NCI-H1436 treated with DMSO at 0.1 percent for 48 hours (cell line): ENCODE measurements at places on chromosomes 4 and X.

DNA sequence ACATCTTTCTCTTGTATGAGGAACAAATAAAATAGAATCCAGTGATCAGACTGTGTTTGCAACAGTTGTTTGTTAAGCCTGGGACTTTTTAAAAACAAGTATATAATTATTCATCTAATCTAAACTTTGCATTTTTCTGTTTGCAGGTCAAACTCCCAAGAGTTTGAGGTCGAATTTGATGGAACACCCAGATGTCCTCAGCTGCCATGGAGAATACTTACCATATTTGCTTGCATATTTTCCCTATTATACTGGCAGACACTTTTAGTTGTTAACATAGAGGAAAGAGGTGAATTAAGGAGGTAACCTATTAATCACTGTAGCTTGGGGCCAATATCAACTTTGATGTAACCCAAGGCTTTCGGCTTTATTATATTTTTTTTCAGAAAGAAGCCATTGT, 401.5 kb upstream of the DIPK2B start:
- DNase-seq, result no peak

DNA sequence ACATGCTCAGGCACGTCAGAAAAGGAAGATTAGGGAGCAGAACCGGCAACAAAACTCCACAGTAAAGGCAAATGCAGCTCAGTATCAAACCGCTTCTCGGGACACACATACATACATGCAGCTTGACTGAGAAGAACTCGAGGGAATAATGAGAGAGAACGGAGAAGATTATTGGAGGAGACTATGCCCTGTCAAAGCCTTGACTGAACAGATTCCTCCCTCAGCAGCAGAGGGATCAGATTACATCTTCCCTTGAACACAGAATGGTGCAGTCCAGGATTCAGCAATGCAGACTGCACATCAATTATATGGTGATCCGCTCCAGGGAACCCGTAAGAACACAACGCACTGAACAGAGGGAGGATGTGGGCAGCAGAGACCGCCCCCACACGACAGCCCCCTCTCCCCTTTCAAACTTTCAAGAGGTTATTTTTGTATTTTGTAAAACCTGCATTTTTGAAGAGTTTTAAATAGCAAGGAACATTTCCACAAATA, 183.2 kb downstream of the FBXW7 start:
- DNase-seq, result peak; percentile 95

DNA sequence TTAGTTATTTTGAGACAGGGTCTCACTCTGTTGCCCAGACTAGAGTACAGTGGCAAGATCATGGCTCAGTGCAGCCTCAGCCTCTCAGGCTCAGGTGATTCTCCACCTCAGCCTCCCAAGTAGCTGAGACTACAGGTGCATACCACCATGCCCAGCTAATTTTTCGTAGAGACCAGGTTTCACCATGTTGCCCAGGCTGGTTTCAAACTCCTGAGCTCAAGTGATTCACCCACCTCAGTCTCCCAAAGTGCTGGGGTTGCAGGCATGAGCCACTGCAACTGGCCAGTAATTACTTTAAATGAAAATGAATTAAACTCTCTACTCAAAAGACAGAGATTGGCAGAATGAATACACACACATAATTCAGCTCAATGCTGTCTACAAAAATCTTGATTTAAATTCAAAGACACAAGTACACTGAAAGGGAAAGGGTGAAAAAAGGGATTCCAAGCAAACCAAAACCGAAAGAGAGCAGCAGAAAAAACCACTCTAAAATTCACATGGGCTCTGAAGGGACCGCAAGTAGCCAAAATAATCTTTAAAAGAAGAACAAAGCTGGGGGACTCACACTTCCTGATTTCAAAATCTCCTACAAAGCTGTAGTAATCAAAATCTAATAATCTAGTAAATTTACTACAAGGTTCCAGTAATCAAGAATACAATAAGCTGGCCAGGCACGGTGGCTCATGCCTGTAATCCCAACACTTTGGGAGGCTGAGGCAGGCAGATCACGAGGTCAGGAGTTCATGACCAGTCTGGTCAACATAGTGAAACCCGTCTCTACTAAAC, 11.8 kb upstream of the SPON2 start:
- no peak for DNase-seq

- DNase-seq, result no peak
Measured at GRCh38 chr4:20297783-20298182, 46.1 kb downstream of the SLIT2 start.

DNA sequence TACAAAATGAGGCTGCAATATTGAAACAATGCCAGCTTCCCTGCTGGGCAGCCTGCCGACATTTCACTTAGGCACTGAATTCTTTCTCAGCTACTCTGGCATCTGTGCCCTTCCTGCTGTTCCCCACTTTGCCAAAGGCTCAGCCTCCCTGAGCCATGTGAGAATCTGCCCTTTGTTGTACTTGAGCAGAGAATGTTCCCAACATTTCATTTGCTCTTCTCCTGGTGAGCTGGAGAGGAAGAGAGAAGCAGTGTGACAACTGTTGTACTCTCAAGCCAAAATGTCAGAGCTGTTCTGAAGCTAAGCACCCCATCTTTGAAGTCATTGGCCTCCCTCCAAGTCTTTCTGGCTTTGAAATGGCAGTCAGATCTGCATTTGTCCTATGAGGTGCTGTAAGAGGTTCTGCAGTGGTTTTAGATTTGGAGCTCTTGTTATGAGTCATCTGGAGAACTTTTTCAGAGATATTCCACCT, 32.5 kb downstream of the LANCL3 start:
- no peak for DNase-seq

DNA sequence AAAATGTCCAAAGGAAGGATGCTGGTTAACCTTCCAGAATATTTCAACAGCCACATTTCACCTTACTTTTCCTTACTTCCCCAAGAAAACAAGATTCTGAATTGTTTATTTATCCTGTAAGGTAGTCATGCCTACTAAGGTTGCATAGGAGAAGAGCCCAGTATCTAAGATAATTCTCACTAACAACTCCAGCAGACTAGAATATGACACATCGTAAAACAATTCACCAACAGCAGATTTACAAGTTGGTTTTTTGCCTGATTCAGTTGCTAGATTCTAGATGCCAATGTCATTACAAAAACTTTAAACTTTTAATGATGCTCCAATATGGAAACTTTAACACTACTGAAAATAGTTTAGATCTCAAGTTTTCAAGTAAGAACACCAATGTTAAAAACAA, 176.4 kb downstream of the IL13RA2 start:
- DNase-seq, result no peak

GRCh38 chrX:43643201-43643600, 12.9 kb upstream of the MAOA start:
- no peak for DNase-seq

- DNase-seq, result peak; percentile 5
Measured at GRCh38 chr4:187179086-187180058, 455.7 kb upstream of the FAT1 start.

DNA sequence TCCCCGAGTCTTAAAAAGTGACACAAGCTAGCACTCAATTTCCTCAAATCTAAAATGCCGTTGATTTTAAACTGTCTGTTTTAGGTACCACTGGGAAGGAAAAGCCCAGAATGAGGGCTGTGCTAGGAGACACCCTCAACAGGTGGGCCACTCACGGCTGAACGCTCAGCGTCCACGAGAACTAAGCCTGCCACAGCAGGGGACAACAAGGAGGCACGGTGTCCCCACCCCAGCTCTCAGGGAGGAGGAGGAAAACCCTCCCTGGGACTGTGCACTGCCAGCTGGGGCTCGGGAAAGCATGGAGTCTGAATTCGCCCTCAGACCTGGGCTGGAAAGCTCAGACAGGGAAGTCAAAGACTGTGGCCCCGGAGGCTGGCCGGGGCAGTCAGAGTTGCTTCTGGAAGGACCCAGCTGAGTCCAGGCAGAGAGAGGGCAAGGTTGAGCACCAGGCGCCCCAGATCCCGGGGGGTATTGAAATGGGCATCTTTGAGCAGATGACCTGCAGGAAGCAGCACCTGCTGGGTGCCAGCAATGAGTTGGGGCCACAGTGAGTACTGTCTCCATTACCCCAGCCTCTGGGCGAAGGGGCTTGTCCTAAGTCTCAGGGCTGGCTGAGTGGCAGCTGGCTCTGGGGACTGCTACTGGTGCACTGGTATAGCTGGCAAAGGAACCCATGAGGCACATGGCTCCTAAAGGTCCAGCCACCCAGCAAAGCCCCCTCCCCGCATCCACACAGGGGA, 769 bp upstream of the CPZ start:
- no peak for DNase-seq

GRCh38 chr4:25834411-25835107, 28.2 kb downstream of the SEL1L3 start:
- no peak for DNase-seq

DNA sequence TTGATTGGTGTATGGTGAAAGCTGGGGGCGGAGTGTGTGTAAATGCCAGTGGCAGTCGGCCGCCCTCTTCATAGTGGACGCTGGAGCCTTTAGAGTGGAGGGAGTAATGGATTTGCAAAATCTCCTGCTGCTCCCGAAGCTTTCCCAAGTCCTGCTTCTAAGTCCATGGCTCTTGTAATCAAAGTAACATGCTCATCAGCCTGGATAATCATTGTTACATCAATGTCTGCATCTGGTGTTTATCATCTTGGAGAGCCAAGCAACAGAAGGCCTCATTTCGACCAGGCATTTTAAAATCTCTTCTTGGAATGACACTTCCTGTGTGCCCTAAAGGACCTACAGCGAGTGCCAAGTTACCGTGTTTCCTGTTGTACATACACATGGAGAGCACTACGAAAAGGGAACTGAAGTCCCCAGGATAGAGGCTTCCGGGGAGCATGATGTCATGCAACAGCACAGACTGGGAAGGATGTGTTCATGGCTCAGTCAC, 32.2 kb downstream of the UNC5C start:
- DNase-seq, result no peak

- DNase-seq, result no peak
Measured at GRCh38 chr4:171067422-171067821, 745.8 kb upstream of the GALNTL6 start.

GRCh38 chr4:44661940-44662622, 10.7 kb upstream of the YIPF7 start:
- DNase-seq, result no peak

DNA sequence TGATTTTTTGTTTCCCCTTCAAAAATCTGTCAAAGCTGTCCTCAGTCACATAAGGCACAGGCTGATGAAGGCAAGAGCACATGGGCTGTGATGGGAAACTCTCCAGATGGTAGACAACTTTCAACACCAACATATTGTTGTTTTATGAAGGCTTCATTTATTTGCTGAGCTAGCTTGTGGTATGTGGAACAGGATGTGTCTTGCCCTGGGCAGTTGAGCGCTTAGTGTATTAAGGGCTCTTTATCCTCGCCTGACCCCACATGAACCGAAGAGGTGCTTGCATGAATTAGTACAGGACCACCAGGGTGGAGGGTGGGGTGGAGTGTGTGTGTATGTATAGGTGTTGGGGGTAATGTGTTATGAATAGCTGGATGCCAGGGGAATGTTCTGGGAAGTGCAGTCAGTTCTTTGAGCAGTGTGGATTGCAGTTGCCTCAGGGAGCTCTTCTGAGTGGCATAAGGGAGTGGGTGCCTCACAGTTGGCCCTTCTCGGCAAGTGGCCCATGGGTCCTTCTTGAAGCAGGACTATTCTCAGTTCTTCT, 103.1 kb downstream of the PHEX start:
- no peak for DNase-seq

DNA sequence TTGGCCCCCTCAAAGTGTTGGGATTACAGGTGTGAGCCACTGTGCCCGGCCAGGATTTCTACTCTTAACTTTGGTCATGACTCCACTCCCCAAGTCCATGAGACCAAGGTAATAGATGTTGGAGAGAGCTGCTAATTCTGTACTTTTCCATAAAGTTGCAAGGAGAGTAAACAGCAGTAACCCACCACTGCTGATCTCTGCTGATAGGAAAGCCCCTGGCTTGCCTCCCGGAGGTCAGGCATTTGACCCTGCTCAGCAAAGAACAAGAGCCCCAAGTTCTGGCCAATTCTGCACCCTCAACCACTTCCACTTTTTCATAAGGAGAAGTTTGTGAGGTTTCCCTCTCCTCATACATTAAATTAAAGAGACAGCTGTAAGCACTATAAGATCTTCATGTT, 143.0 kb downstream of the RASL11B start:
- no peak for DNase-seq

GRCh38 chrX:65866146-65866545, 173.7 kb downstream of the VSIG4 start:
- no peak for DNase-seq

GRCh38 chrX:139454743-139455142, 75.8 kb upstream of the F9 start:
- DNase-seq, result no peak

GRCh38 chr4:68494688-68495087, 47.4 kb downstream of the TMPRSS11E start:
- DNase-seq, result no peak

DNA sequence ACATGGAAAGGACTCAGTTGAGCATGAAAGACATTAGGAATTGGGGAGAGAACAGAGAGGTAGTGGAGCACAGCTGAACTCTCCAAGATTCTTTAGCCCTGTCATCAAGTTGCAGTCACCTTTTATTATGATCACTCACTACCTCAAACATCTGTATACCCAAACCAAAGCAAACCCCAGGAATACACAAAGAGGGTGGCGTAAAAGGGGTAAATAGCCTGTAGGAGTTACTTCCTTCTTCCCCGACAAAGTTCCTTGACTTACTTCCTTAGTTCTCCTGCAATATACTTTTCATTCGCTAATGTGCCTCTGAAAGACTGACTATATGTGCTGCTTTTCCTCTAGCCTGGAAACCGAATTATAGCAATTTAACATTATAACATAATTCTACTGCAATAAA, 159.9 kb downstream of the SPRY1 start:
- no peak for DNase-seq

DNA sequence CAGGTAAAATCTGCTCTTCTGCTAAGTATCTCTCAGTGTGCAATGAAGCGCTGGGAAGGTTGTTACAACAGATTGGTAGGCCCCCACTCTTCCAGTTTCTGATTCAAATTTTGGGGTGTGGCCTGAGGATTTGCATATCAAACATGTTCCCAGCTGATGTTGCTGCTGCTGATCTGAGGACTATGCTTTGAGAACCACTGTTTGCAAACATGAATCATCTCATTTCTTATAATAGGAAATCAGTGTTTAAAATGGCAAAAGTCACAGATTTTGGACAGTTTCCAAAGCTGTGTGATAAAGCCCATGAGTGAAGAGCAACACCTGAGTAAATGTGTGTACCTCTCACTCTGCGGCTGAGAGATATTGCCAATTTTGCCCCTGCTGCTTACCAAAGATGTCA, 36.2 kb upstream of the NDNF start:
- no peak for DNase-seq

DNA sequence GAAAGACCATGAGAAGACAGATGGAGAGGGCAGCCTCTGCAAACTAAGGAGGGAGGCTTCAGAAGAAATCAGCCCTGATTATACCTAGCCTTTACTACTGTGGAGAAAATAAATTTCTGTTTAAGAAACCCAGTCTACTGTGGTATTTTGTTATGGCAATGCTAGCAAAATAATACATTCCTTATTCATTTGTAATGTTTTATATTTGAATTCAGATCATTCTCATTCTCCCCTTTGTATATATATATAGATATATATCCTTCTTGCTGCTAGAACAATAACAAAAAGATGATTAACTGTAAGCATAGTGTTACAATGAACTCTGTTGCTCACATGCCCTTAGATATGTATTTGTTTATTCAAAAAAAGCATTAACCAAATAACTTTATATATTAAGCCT, 22.5 kb downstream of the DMD start:
- no peak for DNase-seq

GRCh38 chr4:55560096-55560495, 13.4 kb upstream of the CLOCK start:
- DNase-seq, result no peak

- no peak for DNase-seq
Measured at GRCh38 chr4:21692241-21692640, 256.3 kb downstream of the KCNIP4 start.
